Activated CD4-positive, alpha-beta T cell treated with anti-CD3 and anti-CD28 coated beads, Interleukin-2, amount 10 ng/mL, durations not matched to agents 7 days and 5 days (primary cell): ENCODE measurements at places on chromosomes 12 and 14.

DNA sequence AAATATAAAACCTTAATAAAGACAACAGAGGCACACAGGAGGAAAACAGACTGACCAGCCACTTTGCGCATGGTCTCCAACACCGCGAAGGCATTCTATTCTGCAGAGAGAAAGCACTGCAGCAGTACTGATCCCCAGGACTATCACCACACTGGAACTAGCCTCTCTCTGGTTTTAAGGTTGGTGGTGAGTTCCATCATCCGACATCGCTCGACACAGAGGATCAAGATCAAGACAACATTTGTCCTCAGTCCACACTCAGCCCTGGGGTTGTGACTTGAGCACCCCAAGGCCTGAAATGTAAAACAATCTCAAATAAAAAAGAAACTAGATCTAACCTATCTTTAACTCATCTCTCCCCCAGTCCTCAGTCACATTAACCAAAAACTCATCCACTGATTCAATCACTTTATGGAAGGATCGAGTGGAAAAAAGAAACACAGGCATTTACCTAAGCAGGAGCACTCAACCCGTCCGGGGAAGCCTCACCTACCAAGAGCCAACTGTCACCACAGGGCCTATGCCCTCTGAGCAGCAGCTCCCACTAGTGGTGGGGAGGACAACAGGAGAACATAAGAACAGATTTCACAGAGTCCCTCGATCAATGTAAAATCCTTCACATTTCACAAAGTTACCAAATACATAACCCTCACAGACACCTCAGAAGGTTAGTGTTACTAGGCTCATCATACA is 17.7 kb downstream of the STXBP6 start:
- no peaks in the 10 kb centered on the region for H3K4me1 ChIP-seq
- no peak overlapping the region for H3K27ac ChIP-seq
- peaks cover 8% of the 10 kb centered on the region for H3K27me3 ChIP-seq
- H3K4me3 ChIP-seq = no peak overlapping the region
- no peaks in the 10 kb centered on the region for H3K36me3 ChIP-seq

DNA sequence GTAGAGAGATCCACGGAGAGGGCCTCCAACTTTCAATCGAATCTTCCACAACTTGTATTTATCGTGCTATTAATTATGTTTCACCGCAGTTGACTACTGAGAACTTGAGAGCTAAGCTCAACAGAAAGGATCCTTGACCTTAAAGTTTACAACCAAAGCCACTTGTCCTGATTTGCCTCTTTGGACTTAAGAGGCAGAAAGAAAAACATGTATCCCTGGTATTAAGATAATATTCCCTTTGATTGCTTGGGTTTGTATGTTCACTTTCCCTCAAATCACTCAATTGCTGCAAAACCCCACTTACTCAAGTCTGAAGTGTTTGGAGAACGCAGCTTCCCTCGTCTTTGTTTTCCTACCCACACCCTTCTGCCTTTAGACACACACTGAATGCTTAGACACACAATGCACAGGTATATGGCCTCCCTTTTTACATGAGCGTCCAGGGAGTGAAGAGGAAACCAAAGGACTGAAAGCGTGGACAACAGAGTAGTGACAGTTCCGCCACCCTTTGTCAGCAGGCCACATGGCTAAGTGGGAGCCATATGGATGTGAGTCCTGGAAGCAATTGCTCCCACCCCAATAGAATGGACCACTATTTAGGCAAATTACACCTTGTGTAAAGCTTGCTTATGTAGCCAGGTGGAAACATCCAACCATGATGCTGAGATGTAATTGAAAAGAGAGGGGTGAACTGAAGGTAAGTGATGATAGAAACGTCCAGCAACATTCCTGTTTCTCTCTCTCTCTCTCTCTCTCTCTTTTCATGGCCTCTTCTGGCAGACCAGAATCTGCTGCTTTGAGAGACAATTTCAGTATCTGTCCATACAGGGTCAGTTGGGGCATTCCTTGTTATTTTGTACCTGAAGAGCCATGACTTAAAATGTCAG is 1.4 kb upstream of the PKP2 start:
- no peak overlapping the region for H3K4me3 ChIP-seq
- DNase-seq = no peak
- H3K27ac ChIP-seq = peak overlapping the region; percentile 1
- no peaks in the 10 kb centered on the region for H3K36me3 ChIP-seq
- H3K4me1 ChIP-seq = peaks cover 9% of the 10 kb centered on the region
- peaks cover 49% of the 10 kb centered on the region for H3K27me3 ChIP-seq

DNA sequence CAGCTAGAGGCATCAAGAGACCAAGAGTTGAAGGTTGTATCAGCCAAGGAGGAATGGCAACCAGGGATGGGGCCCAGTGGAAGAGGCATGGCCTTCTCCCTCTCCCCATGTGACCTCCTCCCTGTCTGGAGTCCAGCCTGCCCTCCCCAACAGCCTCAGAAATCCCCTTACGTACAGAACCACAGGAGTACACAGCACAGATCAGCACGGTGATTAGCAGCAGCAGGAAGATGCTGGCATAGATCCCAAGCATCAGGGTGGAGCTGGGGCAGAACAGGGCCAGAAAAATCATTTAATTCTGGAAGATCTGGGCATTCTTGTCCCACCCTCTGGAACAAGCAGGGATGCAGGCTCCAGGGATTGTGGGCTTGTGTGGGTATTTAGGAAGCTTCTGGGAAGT is 14.4 kb downstream of the ADCY6 start:
- H3K4me1 ChIP-seq = peaks cover 1% of the 10 kb centered on the region
- no peaks in the 10 kb centered on the region for H3K27me3 ChIP-seq
- H3K27ac ChIP-seq = no peak overlapping the region

DNA sequence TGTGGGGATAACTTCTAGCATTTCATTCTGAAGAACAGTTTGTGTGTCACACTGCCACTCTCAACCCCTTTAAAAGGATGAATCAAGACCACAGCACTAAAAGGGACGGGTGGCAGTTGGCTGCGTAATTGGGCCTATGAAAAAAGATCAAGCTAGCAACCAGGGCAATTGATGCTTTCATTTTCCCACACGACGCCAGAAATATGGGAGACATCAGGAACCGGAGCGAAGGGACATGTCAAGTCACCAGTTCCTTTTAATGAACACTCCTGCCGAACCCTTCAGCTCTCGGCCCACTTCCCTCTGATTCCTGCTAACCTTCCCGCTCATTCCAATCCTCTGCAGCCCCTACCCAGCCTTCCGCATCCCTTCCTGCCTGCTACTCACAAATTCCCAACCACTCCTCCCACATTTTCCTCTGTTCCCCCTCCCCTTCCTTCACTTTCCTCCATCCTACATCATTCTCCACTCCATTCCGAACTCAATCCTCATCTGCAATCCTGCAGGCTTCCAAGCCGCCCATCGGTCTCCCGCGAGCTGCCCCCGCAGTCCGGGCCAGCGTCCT is 753 bp downstream of the CSRNP2 start:
- peaks cover 22% of the 10 kb centered on the region for H3K36me3 ChIP-seq
- peak overlapping the region; percentile 87 for H3K27ac ChIP-seq
- H3K4me1 ChIP-seq = peaks cover 30% of the 10 kb centered on the region

GRCh38 chr14:24846261-24846660 is 203.7 kb downstream of the STXBP6 start:
- no peak overlapping the region for H3K27ac ChIP-seq
- no peak overlapping the region for H3K4me3 ChIP-seq
- peaks cover 19% of the 10 kb centered on the region for H3K27me3 ChIP-seq
- DNase-seq = no peak
- no peaks in the 10 kb centered on the region for H3K4me1 ChIP-seq

DNA sequence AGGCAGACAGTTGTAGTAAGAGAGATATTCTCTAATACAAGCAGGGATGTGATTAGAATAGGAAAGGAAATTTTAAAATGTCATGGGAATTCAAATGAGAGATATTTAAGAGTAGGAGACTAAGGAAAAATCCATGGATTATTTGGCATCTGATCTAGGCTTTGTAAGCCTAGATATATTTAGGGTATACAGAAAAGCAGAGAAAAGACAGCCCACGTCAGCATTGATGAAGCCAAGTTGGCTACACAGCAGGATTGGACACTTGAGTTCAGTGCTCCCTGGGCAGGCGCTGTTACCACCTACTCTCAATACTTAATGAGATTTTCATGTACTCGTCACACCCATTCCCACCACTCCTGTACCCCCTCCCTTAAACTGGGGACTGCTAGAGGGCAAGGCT is 1.7 kb upstream of the KCNJ8 start:
- H3K27ac ChIP-seq = no peak overlapping the region
- no peaks in the 10 kb centered on the region for H3K36me3 ChIP-seq
- H3K4me3 ChIP-seq = no peak overlapping the region
- H3K27me3 ChIP-seq = peaks cover 57% of the 10 kb centered on the region

- H3K4me1 ChIP-seq = no peaks in the 10 kb centered on the region
- no peak overlapping the region for H3K27ac ChIP-seq
- no peaks in the 10 kb centered on the region for H3K36me3 ChIP-seq
- no peaks in the 10 kb centered on the region for H3K27me3 ChIP-seq
Observed at GRCh38 chr12:90128526-90128925, 419.9 kb upstream of the ATP2B1 start.

DNA sequence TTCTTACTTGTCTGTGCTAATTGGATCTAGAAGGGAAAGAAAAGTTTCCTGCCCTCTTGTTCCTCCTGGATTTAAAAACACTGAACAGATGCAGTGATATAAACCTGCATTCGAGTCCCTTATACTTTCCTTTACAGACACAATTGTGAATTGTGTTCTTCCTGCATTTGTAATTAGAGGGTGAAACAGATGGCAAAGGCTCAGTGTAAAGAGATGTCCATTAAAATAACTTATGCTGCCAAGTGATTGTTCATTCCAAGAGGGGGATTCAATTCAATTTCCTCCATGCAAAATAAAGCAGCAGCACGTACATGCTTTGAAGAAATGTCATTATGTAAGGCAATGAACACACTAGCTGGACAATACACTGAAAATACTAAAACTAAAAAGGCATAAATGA is 248.3 kb upstream of the LRIG3 start:
- peaks cover 7% of the 10 kb centered on the region for H3K27me3 ChIP-seq
- H3K27ac ChIP-seq = no peak overlapping the region
- no peak for DNase-seq
- H3K36me3 ChIP-seq = no peaks in the 10 kb centered on the region

- H3K36me3 ChIP-seq = no peaks in the 10 kb centered on the region
- no peak overlapping the region for H3K4me3 ChIP-seq
- H3K27ac ChIP-seq = no peak overlapping the region
- H3K4me1 ChIP-seq = no peaks in the 10 kb centered on the region
- peaks cover 1% of the 10 kb centered on the region for H3K27me3 ChIP-seq
Observed at GRCh38 chr12:65853489-65854157, 29.3 kb downstream of the HMGA2 start.

DNA sequence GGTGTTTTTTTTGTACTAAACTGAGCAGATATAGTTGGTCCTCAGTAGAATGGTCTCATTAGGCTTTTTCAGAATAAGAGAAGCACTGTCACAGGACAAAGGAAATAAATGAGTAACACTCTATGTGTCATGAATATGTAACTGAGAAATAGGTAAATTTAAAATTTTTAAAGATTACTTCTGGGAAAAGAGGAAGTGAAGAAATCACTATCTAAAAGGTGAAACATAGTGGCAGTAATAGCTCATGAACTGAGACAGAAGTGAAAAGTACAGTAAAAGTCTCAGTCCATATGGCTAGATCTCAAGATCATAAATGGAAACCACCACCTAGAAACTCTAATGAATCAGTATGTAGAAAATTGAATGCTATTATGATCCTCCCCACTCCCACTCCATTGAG is 89.3 kb upstream of the TTC7B start:
- H3K4me1 ChIP-seq = peaks cover 33% of the 10 kb centered on the region
- H3K27me3 ChIP-seq = no peaks in the 10 kb centered on the region
- DNase-seq = no peak
- H3K4me3 ChIP-seq = no peak overlapping the region
- H3K27ac ChIP-seq = no peak overlapping the region
- peaks cover 39% of the 10 kb centered on the region for H3K36me3 ChIP-seq

- peaks cover 22% of the 10 kb centered on the region for H3K27me3 ChIP-seq
- no peak for DNase-seq
- no peaks in the 10 kb centered on the region for H3K36me3 ChIP-seq
Observed at GRCh38 chr12:78865516-78865915, 942 bp downstream of the SYT1 start.

DNA sequence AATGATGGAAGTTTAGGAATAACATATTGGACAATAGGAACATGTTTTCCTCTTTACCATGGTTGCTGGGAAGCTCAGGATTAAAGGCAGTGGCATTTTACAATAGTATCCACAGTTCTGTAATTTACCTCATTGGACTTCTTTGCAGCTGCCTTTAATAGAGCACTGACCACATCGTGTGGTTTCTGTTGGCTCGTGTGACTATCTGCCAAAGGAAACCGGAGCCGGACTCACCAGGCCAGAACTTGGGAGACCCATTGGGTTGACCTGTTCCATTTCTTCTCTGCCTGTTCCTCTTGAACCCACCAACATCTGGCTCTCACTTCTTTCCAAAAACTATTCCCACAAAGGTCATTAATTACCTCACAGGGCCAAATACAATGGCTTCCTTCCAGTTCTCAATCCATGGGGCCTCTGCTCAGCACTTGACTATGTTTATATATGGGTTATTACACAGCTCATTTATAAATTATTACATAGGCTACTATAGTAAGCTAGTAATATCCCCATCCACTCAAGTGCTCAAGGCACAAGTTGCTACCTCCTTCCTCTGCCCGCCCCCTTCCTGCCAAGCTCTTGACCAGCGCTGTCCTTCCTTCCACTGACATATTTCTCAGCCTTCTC is 121.5 kb upstream of the VASH1 start:
- H3K4me1 ChIP-seq = no peaks in the 10 kb centered on the region
- DNase-seq = no peak
- no peak overlapping the region for H3K27ac ChIP-seq
- peaks cover 7% of the 10 kb centered on the region for H3K27me3 ChIP-seq
- no peaks in the 10 kb centered on the region for H3K36me3 ChIP-seq

- no peak overlapping the region for H3K4me3 ChIP-seq
- no peak for DNase-seq
- H3K27me3 ChIP-seq = no peaks in the 10 kb centered on the region
- no peak overlapping the region for H3K27ac ChIP-seq
- H3K36me3 ChIP-seq = peaks cover 51% of the 10 kb centered on the region
Observed at GRCh38 chr14:92143309-92143708, 21.5 kb downstream of the CPSF2 start.

GRCh38 chr12:71472441-71472911 is 32.9 kb downstream of the LGR5 start:
- H3K27ac ChIP-seq = no peak overlapping the region
- no peak for DNase-seq
- peaks cover 4% of the 10 kb centered on the region for H3K27me3 ChIP-seq
- H3K36me3 ChIP-seq = no peaks in the 10 kb centered on the region
- H3K4me1 ChIP-seq = no peaks in the 10 kb centered on the region
